ENCODE measurements at places on chromosomes 16 and 17. TPM values are rescaled to one million over a fixed set of nuclear protein-coding genes. Genes with fewer than 3 reads are reported as not detected.
A peak's percentile ranks its signal among the peaks of the same experiment; 100 is the strongest.

The MAP2K3 gene
- total RNA-seq: 87.0 TPM

The IL32 gene
- total RNA-seq: 991 TPM

The C16orf96 gene
- 0.07 TPM for total RNA-seq

The SKAP1 gene
- 60.5 TPM for total RNA-seq

The CACNG5 gene
- total RNA-seq: not detected

The WNT3 gene
- total RNA-seq: not detected

The CHST4 gene
- total RNA-seq: not detected

The GPR142 gene
- not detected for total RNA-seq

The TBC1D3D gene
- 0.26 TPM for total RNA-seq

The GP1BA gene
- total RNA-seq: not detected

The KRT33A gene
- not detected for total RNA-seq

DNA sequence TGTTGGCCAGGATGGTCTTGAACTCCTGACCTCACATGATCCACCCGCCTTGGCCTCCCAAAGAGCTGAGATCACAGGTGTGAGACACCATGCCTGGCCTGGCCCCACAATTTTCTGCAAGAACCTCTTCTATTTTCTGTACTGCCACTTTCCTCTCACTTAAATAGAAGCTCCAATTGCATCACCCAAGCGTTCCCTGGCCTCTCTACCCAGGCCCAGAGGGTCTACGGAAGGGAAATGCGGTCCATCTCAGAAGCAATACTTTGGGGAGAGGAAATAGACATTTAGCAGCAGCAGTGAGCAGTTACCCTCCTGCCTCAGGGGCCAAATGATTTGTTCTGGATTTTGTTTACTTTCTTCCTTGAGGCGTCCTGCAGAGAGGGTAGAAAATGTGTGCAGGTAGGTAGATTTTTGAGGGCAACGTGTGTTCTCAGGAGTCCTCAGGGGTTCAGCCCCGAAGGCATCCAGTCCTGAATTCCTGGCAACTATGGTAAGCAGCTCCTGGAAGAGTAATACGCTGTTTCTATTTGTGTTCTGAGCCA is 11.0 kb downstream of the SLC6A4 start:
- DNase-seq: no peak

GRCh38 chr17:60065136-60065535 is 13.6 kb downstream of the HEATR6 start:
- no peak for DNase-seq

- no peak for DNase-seq
Observed at GRCh38 chr16:86926181-86927094, 348.1 kb downstream of the FOXL1 start.

- no peak for DNase-seq
Observed at GRCh38 chr16:85522842-85523601, 90.1 kb upstream of the GSE1 start.

- no peak for DNase-seq
Observed at GRCh38 chr16:65981057-65981456, 385.4 kb upstream of the CDH5 start.

DNA sequence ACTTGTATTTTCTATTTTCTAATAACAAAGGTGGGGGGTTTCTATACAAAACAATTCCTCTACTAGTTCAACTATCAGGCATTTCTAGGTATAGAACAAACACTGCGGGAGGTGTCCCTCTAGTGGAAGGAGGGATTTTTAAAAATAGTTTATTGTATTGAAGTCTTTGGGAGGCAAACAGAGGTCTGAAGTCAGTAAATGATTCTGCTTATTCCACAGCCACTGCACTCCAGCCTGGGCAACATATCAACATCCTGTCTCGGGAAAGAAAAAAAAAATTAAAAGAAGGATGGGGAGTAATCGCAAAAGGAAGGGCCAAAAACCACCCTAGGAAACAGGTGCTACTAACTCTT is 648 bp upstream of the ERCC4 start:
- no peak for DNase-seq

- no peak for DNase-seq
Observed at GRCh38 chr17:66387392-66387981, 85.1 kb downstream of the PRKCA start.

DNA sequence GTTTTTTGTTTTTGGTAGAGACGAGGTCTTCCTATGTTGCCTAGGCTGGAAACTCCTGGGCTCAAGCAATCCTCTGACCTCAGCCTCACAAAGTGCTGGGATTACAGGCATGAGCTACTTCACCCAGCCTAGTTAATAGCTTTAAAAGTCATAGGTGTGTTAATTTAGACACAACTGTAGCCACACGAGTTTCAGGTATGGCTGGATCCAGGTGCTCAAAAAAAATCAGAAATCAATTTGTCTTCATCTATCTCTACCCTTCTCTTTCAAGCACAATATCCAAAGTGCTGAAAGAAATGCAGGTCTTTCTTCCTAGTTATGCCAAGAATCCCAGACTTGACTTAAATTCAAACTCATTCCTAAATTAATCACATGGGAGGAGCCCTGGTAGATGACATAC is 23.9 kb upstream of the C16orf87 start:
- DNase-seq: no peak

DNA sequence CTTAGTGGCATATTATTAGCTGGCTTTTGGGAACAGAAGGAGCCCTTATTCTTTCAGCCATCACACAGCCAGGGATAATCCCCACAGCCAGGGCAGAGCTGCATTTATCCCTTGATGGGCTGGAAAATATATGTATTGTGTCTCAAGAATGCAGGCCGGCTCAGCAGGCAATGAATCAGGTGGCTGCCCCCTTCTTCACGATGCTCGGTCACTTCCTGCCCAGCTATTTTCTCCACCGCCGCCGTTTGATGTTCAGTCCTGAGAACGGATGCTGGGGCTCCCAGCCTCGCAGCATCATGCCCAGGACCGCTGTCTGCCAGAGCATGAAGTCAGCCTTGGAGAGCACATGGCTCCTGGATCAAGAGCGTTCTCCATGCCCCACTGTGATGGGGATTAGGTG is 4.3 kb upstream of the MYH3 start:
- no peak for DNase-seq

DNA sequence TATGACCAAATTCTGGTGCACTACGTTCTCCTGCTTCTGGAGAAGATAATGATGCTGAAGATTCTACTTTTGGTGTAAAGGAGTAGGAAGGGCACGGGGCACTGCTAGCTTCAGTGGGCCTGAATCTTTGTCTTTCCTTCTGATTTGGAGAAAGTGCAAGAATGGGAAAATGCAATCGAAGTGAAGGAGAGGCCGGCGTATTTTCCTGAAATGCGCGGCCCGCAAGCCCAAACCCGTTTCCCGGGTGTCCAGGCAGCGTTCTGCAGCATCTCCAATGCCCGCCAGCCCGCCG is 372 bp upstream of the NDE1 start:
- DNase-seq: no peak

DNA sequence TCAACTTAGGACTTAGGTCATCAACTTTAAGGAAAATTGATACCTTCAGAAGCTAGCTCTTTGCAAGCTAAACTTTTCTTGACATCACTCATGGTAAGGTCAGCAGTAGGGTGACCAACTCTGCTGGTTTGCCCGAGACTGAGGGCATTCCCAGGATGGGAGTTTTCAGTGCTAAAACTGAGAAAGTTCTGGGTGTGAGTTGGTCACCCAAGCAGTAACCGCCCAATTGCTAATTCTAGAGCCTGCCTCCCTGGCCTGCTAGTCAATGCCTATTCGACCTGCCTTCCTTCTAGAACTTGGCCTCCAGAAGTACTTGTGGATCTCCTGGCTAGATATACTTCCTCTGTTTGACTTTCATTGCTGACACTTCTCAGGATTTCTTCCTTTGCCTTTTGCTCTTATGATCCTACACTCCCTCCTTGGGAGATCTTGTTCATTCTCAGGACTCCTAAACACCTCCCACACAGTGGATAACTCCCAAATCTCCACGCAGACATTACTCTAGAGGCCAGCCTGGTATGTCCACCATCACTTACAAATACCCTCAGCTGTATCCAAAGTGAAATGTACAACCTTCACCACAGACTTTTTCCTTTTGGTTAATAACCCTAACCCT is 10.5 kb upstream of the MYO18A start:
- DNase-seq: no peak

- DNase-seq: no peak
Observed at GRCh38 chr17:19727501-19728078, 11.2 kb upstream of the SLC47A2 start.

DNA sequence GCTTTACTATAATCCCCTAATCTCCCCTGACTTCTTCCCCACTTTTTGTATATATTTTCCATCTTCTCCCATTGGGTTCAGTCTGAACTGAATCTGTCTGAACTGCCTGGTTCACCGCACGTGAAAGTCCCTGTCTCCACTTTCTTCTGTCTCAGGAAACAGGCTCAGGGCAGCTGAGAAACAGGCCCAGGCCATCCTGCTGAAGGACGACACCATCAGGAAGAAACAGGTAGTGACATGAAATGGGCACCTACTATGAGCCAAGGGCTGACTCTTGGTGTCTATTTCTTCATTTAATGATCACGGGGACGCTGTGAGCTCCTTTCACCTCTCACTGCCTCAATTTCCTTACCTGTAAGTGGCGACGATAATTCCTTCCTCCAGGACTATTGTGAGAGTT is 90.5 kb upstream of the HSBP1 start:
- DNase-seq: no peak

GRCh38 chr17:60610473-60610872 is 10.5 kb downstream of the PPM1D start:
- no peak for DNase-seq

- no peak for DNase-seq
Observed at GRCh38 chr16:11757671-11758545, 15.3 kb upstream of the TXNDC11 start.

GRCh38 chr17:18960803-18961511 is 9.0 kb downstream of the SLC5A10 start:
- peak; percentile 86 for DNase-seq

DNA sequence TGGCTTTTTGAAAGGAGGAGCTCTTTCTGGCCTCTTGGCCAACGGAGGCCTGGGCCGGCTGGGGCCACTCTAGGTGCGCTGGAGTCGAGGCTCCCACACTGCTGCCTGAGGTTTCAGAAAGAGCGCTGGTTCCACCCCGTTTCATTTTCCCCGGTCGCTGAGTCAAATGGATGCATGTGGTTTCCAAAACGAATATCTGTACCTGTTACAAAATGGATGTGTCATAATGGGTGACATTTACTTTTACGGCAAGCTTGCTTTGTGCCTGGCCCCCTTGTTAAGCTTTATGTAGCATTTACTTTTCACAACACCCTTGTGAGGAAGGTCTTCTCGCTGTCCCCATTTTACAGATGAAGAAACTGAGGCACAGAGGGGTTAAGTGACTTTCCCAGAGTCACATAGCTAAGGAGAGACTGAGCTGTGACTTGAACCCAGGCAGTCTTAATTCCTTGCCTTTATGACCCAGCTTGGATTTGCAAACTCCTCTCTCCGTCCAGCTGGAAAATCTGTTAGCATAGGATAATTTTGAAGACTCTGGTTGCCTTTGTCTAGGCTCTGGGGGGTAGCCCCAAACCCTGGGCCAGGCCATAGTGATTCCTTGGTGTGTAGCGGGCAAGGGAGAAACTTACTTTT is 10.6 kb downstream of the KSR1 start:
- peak; percentile 94 for DNase-seq

DNA sequence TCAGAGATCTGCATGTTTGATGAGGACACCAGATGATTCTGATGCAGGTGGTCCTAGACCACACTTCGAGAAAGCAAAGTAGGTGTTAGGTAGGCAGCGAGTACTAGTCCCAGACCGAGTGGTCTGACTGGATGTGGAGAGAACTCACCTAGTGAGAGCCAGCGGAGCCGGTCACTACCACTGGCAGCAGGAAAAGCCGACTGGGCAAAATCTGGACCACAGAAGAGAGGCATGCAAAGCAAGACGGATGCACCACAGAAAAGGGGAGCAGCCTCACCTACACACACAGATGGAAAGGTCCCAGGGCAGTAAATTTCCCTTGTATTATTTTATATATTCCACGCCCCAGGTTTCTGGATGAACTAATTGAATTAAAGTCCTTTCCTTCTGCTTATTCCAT is 13.5 kb downstream of the COX10 start:
- no peak for DNase-seq

- no peak for DNase-seq
Observed at GRCh38 chr16:64362193-64362592, 759.7 kb downstream of the CDH11 start.

DNA sequence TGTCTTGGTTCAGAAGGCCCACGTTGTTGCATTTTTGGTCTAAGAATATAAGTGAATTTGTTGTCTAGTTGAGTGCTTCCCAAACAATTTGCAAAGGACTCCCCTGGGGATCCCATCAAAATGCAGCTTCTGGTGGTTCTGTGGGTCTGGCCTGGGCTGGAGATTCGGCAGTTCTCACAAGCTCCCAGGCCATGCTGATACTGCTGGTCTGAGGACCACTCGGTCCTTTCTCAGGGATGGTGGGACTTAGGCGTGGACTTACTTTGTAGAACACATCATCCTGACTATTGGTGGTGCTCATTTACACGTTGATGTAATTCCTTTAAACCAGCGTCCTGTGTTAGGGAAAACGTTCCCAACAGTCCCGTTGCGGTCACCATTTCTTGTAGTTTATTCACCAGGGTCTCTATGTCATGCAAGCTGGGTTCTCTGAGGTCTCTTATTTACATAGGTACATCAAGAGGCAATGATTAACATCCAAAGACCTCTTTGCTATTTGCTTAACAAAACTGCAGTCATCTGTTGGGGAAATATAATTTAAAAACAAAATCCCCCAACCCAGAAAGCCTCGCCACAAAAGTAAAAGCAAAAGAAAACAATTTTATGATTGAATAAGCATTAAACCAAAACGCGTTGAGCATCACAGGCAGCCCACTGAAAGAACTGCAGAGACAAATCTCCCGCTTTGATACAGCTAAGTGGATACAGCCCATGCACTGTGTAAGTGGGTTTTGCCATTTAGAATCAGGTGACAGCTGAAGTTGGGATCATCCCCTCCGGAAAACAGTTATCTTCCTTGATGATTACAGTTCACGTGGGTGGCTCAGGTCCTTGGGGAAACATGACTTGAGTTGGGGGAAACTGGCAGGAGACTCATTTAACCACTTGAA is 39.0 kb upstream of the SEC14L1 start:
- DNase-seq: no peak

- no peak for DNase-seq
Observed at GRCh38 chr16:57672824-57673223, 4.7 kb downstream of the ADGRG3 start.

DNA sequence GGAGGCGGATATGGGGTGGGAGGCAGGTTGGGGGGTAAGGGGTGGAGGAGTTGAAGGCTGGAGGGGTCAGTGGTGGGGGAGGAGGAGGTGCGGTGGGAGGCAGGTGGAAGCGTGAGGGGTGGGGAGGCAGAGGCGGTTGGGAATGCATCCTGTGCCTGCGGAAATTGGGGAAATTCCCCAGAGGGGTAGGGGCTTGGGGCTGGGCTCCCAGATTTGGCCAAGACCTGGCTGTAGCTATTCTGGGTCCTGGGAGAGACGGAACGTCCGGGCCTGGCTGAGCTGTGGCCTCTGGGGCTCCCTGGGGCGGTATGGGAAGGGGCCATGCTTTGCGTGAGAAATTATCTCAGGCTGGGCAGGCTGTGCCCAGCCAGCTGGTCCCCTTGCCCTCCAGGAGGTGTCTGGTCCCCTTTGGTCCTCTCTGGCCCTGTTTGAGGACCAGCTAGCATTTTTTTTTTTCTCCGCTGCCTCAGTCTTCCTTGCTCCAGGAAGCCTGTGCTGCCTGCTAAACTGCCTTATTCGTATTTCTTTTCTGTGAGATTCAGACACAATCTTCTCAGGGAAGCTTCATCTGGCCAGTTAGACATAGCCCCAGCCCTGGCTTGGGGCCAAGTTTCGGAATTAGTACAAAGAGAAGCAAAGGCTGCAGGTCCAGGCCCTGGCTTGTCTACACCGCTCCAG is 7.3 kb upstream of the TRPV2 start:
- no peak for DNase-seq

GRCh38 chr16:58734459-58734787 is 307 bp upstream of the GOT2 start:
- DNase-seq: no peak

Data from activated naive CD4-positive, alpha-beta T cell treated with anti-CD3 and anti-CD28 coated beads for 36 hours (primary cell).